Naive thymus-derived CD8-positive, alpha-beta T cell (primary cell): ENCODE measurements at places on chromosomes 5 and 9. TPM values are rescaled to one million over a fixed set of nuclear protein-coding genes. Genes with fewer than 3 reads are reported as not detected.
A peak's percentile ranks its signal among the peaks of the same experiment; 100 is the strongest.

- no peak overlapping the region for H3K4me3 ChIP-seq
- no peak overlapping the region for H3K27ac ChIP-seq
- H3K36me3 ChIP-seq, result peaks cover 17% of the 10 kb centered on the region
- peaks cover 50% of the 10 kb centered on the region for H3K4me1 ChIP-seq
- no peak for DNase-seq
Observed at GRCh38 chr9:6923086-6923485, 165.3 kb downstream of the KDM4C start.

GRCh38 chr5:163366757-163367156, 70.6 kb upstream of the CCNG1 start:
- H3K27ac ChIP-seq, result no peak overlapping the region
- no peak overlapping the region for H3K4me3 ChIP-seq
- DNase-seq, result no peak
- H3K27me3 ChIP-seq, result peaks cover 9% of the 10 kb centered on the region
- H3K36me3 ChIP-seq, result peaks cover 13% of the 10 kb centered on the region

GRCh38 chr9:136721339-136722092, 9.1 kb downstream of the DIPK1B start:
- DNase-seq, result no peak
- H3K4me3 ChIP-seq, result no peak overlapping the region
- H3K36me3 ChIP-seq, result peaks cover 1% of the 10 kb centered on the region
- H3K27me3 ChIP-seq, result no peaks in the 10 kb centered on the region
- H3K4me1 ChIP-seq, result peaks cover 37% of the 10 kb centered on the region

SLC1A1 gene
- total RNA-seq, result not detected

DNA sequence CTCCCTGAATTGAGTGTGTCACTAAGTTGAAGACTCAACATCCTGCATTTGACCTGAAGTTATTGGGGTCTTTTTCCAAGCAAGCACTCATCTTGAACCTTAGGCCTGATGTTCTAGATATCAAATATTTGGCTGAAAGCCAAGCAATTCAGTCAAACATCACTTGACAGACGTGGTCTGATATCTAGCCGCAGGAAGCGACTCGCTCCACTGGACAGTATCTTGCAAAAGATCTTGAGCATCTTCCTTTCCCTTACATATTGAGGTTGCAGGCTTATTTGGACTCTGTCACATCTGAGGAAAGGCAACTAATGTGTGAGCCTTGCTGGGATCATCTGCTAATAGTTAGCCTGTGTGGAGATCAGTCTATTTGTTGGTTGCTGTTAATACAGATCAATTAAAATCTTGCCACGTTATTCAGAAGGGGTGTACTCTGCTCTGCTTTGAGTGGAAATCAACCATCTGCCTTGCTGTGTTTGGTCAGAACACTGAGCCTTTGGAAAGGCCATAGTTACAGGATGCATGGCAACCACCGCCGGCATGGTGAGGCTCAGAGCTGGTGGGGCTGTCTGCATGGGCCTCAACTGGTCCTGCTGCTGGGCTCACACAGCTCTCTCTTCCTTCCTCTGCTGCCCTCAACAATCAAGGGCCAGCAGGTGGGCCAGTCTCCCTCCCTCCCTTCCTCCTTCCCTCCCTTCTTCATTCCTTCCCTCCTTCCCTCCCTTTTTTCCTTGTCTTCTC, 166.9 kb upstream of the KLF9 start:
- no peaks in the 10 kb centered on the region for H3K27me3 ChIP-seq
- H3K36me3 ChIP-seq, result no peaks in the 10 kb centered on the region
- DNase-seq, result no peak
- H3K4me3 ChIP-seq, result no peak overlapping the region

- peaks cover 57% of the 10 kb centered on the region for H3K27me3 ChIP-seq
- DNase-seq, result no peak
- H3K4me3 ChIP-seq, result no peak overlapping the region
- no peaks in the 10 kb centered on the region for H3K36me3 ChIP-seq
Observed at GRCh38 chr5:140039561-140039960, 3.5 kb downstream of the NRG2 start.

DIPK1B gene
- total RNA-seq, result 0.58 TPM

KIF3A gene
- total RNA-seq, result 15.1 TPM

DNA sequence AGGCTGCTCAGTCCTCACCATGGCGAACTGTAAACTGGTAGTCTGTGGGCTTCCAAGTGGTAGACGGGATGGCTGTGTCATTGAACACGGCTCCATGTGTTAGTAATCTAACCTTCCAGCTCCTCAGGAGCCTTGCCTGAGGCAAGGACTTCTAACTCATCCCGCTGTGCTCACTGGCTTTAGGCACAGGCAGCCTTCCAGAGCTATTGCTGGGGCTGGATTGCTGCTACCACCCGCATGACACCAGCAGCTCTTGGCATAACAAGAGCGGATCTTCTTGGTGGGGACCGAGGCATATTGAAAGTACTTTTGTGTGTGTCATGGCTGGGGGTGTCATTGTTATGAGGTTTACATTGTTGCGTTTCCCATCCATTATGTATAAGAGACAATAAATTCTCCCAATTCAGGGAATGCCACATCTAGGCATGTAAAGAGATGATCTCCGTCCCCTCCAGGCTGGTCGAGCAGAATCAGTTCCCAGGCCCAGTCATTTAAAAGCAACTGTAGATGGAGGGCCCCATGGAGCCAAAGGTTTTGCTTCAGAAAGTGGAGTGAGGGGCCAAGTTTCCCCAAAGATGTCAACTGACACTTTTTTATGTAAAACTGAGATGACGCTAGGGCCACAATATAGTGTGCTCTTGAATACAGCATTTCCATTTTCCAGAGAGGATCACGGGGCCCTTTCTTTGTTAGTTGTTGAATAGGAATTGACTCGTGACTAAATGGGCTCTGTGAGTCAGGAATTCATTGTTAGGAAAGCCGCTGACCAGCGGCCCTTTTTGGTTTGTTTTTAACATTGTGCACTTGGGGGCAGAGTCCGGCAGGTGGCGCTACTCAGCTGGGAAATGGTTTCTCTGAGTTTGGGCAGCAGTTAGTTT, 759.5 kb downstream of the TAF11L14 start:
- no peaks in the 10 kb centered on the region for H3K4me1 ChIP-seq
- H3K27ac ChIP-seq, result no peak overlapping the region
- no peak overlapping the region for H3K4me3 ChIP-seq
- no peaks in the 10 kb centered on the region for H3K27me3 ChIP-seq
- DNase-seq, result peak; percentile 2

SPATA6L gene
- 5.8 TPM for total RNA-seq

SPINK5 gene
- total RNA-seq, result not detected

- no peak overlapping the region for H3K27ac ChIP-seq
- no peaks in the 10 kb centered on the region for H3K27me3 ChIP-seq
- H3K4me1 ChIP-seq, result peaks cover 6% of the 10 kb centered on the region
- H3K4me3 ChIP-seq, result no peak overlapping the region
Observed at GRCh38 chr9:89715881-89716280, 111.1 kb downstream of the GADD45G start.

- no peaks in the 10 kb centered on the region for H3K27me3 ChIP-seq
- no peak overlapping the region for H3K4me3 ChIP-seq
- H3K36me3 ChIP-seq, result no peaks in the 10 kb centered on the region
- H3K27ac ChIP-seq, result no peak overlapping the region
- no peaks in the 10 kb centered on the region for H3K4me1 ChIP-seq
Observed at GRCh38 chr5:66814146-66814991, 218.2 kb downstream of the MAST4 start.

SMIM33 gene
- total RNA-seq, result not detected

DNA sequence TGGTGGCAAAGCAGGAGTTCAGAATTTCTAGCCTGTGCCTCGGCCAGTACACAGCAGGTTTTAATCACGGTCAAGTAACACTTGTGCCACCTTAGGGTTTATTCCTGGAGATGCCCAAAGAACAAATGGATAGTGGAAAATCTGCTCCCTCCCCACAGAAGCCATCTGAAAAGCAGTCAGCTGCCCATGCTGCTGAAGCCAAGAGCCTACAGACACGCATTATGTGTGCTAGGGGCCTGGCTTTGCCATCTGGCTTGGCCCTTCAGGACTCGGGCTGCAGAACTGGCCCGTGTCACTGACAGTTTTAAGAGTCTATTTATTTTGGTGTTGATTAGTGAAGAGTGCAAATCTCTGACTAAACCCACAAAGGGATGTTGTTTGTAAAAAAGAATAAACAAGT, 11.1 kb downstream of the ARSB start:
- H3K27ac ChIP-seq, result no peak overlapping the region
- peaks cover 2% of the 10 kb centered on the region for H3K36me3 ChIP-seq
- H3K4me3 ChIP-seq, result no peak overlapping the region
- DNase-seq, result no peak
- H3K4me1 ChIP-seq, result peaks cover 15% of the 10 kb centered on the region

ZFR gene
- total RNA-seq, result 69.7 TPM

DNA sequence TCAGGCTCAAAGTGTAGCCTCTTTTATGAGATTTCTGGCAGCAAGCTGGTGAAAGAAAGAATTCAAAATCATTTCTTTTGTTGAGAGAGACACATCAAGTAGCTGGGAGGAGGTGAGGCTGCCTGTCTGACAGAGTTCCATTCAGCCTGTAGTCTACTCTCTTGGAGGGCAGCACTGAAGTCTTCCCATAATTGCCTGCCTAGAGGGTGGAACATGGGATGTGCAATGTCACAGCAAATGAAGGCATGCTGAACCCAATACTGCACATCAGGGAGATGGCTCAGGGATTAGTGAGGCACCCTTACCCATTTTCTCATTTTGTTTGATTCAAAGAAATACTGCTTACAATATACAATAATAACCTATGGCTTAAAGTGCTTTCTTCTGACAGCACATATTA, 475.7 kb downstream of the TMEM232 start:
- no peaks in the 10 kb centered on the region for H3K27me3 ChIP-seq
- no peak overlapping the region for H3K27ac ChIP-seq
- H3K36me3 ChIP-seq, result no peaks in the 10 kb centered on the region
- no peak overlapping the region for H3K4me3 ChIP-seq

DNA sequence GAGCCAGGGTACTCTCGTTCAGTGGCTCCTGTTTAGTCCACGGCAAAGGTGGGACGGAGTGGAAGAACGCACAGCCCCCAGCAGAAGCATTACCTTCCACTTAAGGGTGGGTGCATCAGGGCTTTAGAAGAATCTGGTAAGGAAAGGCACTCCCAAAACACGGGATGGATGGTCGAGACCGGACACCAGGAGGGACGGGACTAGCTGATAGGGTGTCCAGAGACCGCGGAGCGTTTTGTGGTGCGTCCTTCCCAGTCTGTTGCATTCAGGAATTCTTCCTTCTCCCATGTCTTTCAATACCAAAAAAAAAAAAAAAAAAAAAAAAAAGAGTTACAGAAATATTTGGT, 545 bp upstream of the CTSV start:
- DNase-seq, result no peak
- H3K4me1 ChIP-seq, result peaks cover 8% of the 10 kb centered on the region
- peaks cover 62% of the 10 kb centered on the region for H3K27me3 ChIP-seq
- no peaks in the 10 kb centered on the region for H3K36me3 ChIP-seq

DNA sequence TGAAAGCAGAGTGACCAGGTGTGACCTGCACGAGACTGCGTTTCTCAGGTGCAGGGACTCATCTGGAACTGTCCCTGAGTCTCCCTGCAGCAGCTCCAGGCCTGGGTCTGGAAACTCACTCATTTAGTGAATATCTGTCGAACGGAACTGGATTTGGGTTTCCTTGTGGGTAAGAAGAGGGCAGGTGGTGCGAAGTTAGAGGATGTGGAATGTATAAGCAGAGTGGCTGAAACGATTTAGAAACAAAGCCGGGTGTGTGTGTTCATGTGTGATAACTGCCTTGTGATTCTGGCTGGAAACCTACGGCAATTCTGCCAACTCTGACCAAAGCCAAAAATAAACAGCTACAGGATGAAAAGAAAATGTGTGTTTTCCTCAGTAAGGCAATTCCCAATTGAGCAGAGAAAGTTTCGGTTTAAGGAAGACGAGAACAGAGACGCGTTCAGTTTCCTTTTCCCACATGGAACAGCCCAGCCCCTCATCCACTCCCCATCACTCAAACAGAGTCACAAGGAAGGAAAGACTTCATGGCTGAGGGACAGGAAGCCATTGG, 130.3 kb downstream of the NSG2 start:
- DNase-seq, result no peak
- peaks cover 46% of the 10 kb centered on the region for H3K27me3 ChIP-seq
- no peak overlapping the region for H3K4me3 ChIP-seq
- H3K36me3 ChIP-seq, result no peaks in the 10 kb centered on the region
- H3K4me1 ChIP-seq, result no peaks in the 10 kb centered on the region

- peaks cover 5% of the 10 kb centered on the region for H3K4me1 ChIP-seq
- no peak overlapping the region for H3K27ac ChIP-seq
- H3K4me3 ChIP-seq, result no peak overlapping the region
- no peaks in the 10 kb centered on the region for H3K27me3 ChIP-seq
- no peak for DNase-seq
Observed at GRCh38 chr9:130868230-130868629, 28.4 kb downstream of the QRFP start.

IRGM gene
- total RNA-seq, result 2.2 TPM

GRCh38 chr5:67414712-67415111, 218.1 kb upstream of the CD180 start:
- H3K4me1 ChIP-seq, result peaks cover 15% of the 10 kb centered on the region
- no peaks in the 10 kb centered on the region for H3K27me3 ChIP-seq
- H3K4me3 ChIP-seq, result no peak overlapping the region
- H3K27ac ChIP-seq, result no peak overlapping the region
- no peaks in the 10 kb centered on the region for H3K36me3 ChIP-seq

- DNase-seq, result no peak
- peak overlapping the region; percentile 21 for H3K27ac ChIP-seq
- no peak overlapping the region for H3K4me3 ChIP-seq
- peaks cover 16% of the 10 kb centered on the region for H3K4me1 ChIP-seq
- peaks cover 55% of the 10 kb centered on the region for H3K36me3 ChIP-seq
- H3K27me3 ChIP-seq, result no peaks in the 10 kb centered on the region
Observed at GRCh38 chr5:172910828-172911627, 48.2 kb upstream of the RPL26L1 start.

DNA sequence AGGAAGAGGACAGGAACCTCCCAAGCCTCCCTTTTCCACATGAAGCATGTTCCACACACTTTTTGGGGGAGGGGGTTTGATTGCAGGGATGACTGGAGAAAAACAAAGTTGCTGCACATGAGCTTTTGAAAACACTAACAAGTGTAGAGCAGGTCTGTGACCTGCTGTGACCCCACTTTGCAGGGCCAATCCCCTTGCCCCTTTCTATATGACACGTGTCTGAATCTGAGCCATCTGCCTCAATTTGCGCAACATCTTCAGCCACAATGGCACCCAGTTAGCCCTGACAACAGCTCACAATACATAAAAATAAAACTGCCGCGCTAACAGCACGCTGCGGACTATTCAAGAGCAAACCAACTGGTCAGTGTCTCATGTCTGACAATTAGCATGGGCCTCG, 227.8 kb upstream of the TBCA start:
- peaks cover 12% of the 10 kb centered on the region for H3K36me3 ChIP-seq
- H3K4me3 ChIP-seq, result no peak overlapping the region
- H3K4me1 ChIP-seq, result no peaks in the 10 kb centered on the region
- DNase-seq, result no peak
- no peak overlapping the region for H3K27ac ChIP-seq
